HS-27A (cell line): ENCODE measurements at places on chromosomes 12 and 14.

DNA sequence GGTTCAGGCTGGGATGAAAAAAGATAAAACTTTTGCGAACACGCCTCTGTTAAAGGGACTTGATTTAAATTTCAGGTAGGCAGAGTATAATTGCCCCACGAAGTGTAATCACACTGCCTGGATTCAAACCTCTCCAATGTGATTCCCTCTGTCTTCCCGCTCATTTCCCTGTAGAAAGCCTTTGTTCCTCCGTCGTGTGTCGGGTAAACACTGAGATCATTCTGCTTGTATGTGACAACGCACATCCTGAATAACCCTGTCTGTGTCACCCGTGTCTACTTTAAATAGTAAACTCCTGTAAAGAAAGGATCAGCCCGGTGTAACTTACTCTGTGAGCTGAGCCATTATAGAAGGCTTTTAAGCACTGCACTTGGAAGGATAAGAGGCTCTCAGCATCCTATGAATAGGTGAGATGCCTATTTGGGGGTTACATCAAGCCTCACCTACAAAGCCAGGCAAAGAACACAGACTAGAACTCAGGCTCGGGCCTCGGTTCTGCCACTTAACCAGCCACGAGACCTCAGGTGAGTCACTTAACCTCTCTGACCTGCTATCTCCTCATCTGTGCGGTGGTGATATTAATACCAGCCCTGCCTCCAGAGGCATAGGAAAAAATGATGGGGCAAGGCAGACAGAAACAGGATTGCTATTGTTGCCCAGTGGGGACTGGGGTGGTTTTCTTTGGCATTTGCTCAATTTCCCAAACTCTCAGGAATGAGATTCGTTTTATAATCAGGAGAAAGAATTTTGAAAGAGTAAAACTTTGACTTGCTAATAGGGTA, 74.2 kb downstream of the RBM19 start:
- no peak for DNase-seq

DNA sequence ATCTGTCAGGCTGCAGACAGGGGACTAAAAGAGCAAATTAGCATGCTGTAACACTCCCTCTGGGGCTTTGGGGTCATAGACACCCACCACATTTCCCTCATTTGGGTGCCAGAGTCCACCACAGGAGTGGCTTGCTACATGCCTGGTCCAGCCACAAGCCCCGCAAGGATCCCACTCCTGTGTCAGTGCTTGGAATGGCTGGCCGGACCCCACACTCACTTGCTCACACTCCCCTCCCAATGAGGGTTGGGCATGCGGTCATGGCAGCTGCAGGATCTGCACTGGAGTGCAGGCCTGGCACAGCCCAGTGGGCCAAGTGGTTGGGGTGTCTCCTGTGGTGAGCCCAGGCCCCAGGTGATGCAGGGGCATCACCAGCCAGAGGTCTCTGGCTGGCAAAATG, 59.9 kb downstream of the TSPAN19 start:
- no peak for DNase-seq

GRCh38 chr12:3307389-3307788, 183.6 kb upstream of the PRMT8 start:
- DNase-seq, result no peak

- no peak for DNase-seq
Observed at GRCh38 chr12:93061473-93062419, 132.7 kb upstream of the EEA1 start.
